ENCODE measurements at places on chromosomes 5 and 9.

- DNase-seq, result no peak
Measured at GRCh38 chr5:123928401-123928800, 416.4 kb downstream of the CSNK1G3 start.

DNA sequence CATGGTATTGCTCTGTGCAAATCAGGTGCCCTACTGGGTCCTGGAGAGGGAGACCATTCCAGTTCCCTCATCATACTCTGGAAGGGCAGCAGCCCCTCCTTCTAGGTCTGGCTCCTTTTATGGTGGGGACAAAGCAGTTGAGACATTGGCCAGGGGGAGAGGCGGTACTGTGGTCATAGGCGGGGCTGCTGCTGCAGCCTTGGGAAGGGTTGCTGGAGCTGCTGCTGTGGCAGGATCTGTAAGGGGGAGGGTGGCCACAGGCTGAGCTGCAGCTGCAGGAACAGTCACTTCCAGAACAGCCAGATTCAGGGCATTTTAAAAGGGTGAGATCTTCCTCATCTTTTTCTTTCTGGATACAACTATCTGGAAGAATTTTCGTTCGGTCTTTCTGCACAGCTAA, 233.0 kb upstream of the SGCD start:
- no peak for DNase-seq

DNA sequence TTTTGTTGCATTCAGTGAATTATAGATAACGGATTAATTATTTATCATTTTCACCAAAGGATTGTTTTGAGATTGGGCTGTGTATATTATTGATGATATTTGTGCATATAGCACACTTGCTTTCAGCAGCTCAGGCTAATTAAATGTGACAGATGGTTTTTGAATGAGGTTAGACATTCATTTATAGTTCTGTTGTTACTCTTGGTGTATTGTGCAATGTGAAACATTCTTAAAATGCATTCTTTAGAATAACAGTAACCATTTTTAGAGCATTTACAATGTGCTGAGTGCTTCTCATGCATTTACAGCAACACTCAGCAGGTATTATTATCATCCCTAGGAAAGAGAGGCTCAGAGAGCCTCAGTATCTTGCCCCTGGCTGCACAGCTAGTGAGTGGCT, 23.8 kb downstream of the NANS start:
- DNase-seq, result no peak

- no peak for DNase-seq
Measured at GRCh38 chr5:67773411-67774266, 441.9 kb upstream of the PIK3R1 start.

- no peak for DNase-seq
Measured at GRCh38 chr9:31486630-31487029, 897.8 kb upstream of the ACO1 start.

- no peak for DNase-seq
Measured at GRCh38 chr9:113644321-113644720, 180.8 kb downstream of the RGS3 start.

GRCh38 chr5:175711472-175712312, 53.8 kb downstream of the HRH2 start:
- peak; percentile 28 for DNase-seq

GRCh38 chr5:73780302-73781080, 154.5 kb downstream of the ARHGEF28 start:
- DNase-seq, result no peak

GRCh38 chr5:112238473-112238872, 180.6 kb downstream of the EPB41L4A start:
- no peak for DNase-seq

DNA sequence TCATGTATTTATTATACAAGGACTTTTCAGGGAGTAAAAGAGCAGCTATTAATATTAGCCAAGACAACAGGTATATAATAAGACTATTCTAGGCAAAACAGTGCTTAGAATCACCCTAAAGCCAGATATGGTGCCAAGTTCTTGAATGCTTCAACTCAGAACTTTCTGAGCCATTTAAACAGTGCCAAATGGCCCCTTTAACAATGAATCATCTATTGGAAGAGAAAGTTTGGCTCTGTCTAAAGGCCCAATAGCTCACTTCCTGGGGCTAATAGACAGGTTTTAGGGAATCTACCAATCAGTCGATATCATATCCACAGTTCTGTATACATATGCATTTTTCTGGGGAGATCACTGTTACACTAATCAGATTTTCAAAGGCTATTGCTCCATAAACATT, 42.9 kb downstream of the ZNF474 start:
- no peak for DNase-seq

DNA sequence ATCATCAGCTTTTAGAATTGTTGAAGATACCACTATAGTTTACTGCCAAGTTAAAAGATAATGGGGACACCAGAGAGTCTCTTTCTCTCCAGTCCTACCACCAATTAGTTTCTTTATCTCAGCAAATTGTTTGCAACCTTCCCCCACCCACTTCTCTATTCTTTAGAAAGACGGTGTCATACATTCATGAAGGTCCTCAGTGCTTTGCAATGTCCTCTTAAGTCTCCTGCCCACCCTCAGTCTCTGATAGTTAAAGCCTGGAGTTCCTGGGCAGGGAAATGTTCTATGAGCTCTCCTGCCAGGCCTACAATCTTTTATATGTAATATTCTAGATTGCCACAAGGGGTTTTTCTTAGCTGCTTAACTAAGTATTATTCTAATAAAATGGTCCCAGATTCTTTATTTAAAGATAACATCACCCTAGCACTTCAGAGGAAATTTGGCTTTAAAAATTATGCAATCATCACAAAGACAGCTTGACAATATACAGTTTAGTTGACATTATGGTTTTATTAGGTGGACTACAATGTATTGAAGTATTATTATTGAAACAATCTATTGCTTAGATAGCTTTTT, 509.2 kb downstream of the CSNK1G3 start:
- no peak for DNase-seq

Measured in suprapubic skin (tissue), 4 donors.